ENCODE measurements at places on chromosomes 12 and 14.

DNA sequence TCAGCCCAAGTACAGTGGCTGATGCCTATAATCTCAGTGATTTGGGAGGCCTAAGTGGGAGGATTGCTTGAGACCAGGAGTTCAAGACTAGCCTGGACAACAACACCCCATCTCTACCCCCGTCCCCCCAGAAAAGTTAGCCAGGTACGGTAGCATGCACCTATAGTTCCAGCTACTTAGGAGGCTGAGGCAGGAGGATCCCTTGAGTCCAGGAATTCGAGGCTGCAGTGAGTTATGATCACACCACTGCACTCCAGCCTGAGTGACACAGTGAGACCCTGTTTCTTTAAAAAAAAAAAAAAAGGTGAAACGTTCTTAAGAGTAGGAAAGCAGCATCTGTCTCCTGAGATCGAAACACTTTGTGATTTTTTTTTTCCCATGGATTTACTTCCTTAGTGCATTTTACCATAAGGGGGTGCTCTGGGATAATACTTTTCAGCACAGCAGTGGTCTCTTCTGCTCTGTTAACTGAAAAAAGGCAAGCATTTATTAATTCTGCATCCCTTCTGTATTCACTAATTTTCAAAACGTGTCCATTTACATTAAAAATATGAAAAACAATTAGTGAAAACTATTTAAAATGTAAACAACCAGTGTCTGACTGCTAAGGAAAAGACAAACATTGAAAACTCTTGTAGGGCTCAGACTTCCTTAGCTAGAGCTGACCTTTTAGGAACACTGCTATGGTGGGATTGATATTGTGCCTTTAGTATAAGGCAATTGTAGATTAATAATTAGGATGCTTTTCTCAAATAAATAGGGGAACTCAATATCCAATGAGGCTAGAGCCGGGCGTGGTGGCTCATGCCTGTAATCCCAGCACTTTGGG lies 31.2 kb upstream of the USP44 start:
- no peak for DNase-seq

GRCh38 chr12:117890644-117891043 lies 78.1 kb downstream of the KSR2 start:
- no peak for DNase-seq

GRCh38 chr14:58987591-58987990 lies 200.9 kb upstream of the DAAM1 start:
- no peak for DNase-seq

GRCh38 chr14:73713803-73714655 lies at the start of gene PNMA1:
Gene PNMA1, minus strand, starts transcription at chr14:73714384. Its CDS starts 745 bp downstream, at chr14:73713639.
- DNase-seq, result peak; percentile 91

All from D721Med (cell line).